Upper lobe of right lung (tissue), 1 donor: ENCODE measurements at places on chromosomes 6 and 20.

DNA sequence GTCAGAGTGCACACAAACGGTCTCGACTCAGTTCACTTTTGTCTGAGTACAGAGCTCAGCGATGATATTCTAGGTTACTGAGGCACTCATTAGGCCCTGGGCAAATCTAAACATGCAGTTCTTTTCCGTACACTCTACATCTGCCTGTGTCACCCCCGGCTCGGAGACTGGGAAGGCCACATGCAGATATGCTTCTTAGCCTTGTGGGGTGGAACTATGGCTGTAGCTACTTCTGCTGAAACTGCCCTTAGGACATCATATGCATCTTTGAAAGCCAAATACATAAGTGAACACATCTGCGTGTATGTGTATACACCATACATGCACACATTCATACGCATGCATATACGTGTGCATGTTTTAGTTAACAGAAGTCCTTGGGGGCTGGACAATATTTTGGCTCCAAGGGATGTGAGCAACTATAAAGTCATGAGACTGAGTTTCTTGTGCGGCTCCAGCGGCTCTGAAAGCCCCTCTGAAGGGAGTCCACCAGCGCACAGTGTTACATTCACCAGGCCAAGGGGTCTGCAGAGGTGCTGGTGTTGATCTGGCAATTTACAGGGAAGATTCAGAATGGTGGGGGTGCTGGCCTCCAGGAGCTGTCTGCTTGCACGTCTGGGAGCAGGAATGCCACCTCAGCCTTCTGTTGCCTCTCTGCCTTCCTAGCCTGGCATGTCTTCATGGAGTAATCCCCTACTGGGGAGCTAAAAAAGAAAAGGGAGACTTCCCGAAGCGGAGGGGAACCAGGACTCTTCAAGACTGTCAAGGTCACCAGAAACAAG is 31.6 kb downstream of the PSMG4 start:
- no peak for DNase-seq
- no peaks in the 10 kb centered on the region for H3K4me1 ChIP-seq
- H3K36me3 ChIP-seq, result no peaks in the 10 kb centered on the region
- no peak overlapping the region for H3K27ac ChIP-seq
- H3K27me3 ChIP-seq, result no peaks in the 10 kb centered on the region

- no peak for DNase-seq
- H3K36me3 ChIP-seq, result no peaks in the 10 kb centered on the region
- H3K27ac ChIP-seq, result no peak overlapping the region
- H3K4me3 ChIP-seq, result no peak overlapping the region
- H3K4me1 ChIP-seq, result no peaks in the 10 kb centered on the region
These were observed 660.4 kb upstream of the GJE1 start for GRCh38 chr6:141472162-141472928.

- H3K4me1 ChIP-seq, result peaks cover 28% of the 10 kb centered on the region
- H3K36me3 ChIP-seq, result peaks cover 8% of the 10 kb centered on the region
- no peak overlapping the region for H3K27ac ChIP-seq
- DNase-seq, result no peak
- H3K27me3 ChIP-seq, result no peaks in the 10 kb centered on the region
These were observed 27.0 kb downstream of the HECA start for GRCh38 chr6:139161817-139162284.

- H3K27me3 ChIP-seq, result no peaks in the 10 kb centered on the region
- H3K4me1 ChIP-seq, result no peaks in the 10 kb centered on the region
These were observed 1193.4 kb upstream of the EYS start for GRCh38 chr6:66900133-66901083.

DNA sequence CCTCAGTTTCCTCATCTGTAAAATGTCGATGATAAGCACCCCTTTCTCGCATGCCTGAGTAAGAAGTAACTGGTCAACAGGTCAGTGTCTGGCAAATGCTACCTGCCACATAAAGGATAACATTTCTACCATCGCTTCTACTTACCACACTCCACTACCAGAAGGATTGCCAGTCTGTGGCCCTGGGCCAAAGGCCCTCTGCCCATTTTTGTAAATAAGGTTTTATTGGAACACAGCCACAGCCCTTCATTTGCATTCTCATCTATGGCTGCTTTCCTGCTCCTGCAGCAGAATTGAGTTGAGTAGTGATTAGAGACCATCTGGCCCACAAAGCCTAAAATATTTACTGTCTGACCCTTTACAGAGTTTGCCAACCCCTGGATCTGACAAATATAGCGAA is 121.8 kb downstream of the TOX2 start:
- H3K4me1 ChIP-seq, result no peaks in the 10 kb centered on the region
- H3K27me3 ChIP-seq, result peaks cover 5% of the 10 kb centered on the region
- H3K36me3 ChIP-seq, result no peaks in the 10 kb centered on the region
- no peak overlapping the region for H3K27ac ChIP-seq
- H3K4me3 ChIP-seq, result no peak overlapping the region
- no peak for DNase-seq

- no peaks in the 10 kb centered on the region for H3K4me1 ChIP-seq
- peaks cover 15% of the 10 kb centered on the region for H3K27me3 ChIP-seq
- H3K4me3 ChIP-seq, result no peak overlapping the region
These were observed 21.7 kb downstream of the CPXM1 start for GRCh38 chr20:2778602-2779321.

DNA sequence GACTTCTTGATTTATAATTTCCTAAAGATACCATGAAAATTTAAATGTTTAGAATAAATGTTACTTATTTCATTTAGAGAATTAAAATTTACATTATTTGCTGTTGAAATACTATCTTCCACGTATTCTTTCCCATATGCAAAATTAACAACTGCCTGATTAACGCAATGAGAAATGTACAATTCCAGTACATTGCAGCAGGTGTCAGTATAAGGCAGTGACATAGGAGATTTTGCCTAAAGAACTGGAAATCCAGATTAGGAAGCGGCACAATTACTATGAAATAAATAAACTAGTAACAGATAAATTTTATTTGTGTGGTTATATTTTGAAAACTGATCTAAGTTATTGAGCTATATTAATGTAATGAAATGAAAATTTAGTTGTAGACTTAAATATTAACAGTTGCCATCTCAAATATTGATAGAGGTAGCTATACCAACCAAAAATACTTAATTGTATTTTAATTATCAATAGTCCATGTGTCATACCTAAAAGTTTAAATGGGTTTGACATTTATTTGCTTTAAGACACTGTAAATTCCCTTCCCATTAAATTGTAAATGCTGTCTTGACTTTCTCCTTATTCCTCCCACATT is 300.2 kb downstream of the UTRN start:
- H3K4me3 ChIP-seq, result no peak overlapping the region
- no peak for DNase-seq
- H3K36me3 ChIP-seq, result peaks cover 14% of the 10 kb centered on the region
- H3K27me3 ChIP-seq, result no peaks in the 10 kb centered on the region
- peaks cover 22% of the 10 kb centered on the region for H3K4me1 ChIP-seq

DNA sequence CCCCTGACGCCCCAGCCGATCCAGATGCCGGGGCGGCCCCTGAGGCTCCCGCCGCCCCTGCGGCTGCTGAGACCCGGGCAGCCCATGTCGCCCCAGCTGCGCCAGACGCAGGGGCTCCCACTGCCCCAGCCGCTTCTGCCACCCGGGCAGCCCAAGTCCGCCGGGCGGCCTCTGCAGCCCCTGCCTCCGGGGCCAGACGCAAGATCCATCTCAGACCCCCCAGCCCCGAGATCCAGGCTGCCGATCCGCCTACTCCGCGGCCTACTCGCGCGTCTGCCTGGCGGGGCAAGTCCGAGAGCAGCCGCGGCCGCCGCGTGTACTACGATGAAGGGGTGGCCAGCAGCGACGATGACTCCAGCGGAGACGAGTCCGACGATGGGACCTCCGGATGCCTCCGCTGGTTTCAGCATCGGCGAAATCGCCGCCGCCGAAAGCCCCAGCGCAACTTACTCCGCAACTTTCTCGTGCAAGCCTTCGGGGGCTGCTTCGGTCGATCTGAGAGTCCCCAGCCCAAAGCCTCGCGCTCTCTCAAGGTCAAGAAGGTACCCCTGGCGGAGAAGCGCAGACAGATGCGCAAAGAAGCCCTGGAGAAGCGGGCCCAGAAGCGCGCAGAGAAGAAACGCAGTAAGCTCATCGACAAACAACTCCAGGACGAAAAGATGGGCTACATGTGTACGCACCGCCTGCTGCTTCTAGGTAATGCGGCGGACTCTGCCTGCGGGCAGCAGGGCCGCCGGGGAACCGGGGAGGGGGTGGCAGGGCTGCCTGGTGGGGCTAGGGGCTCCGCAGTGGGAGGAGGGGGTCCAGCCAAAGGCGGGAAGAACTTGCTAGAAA is 2.3 kb downstream of the GNAS start:
- H3K27me3 ChIP-seq, result peaks cover 88% of the 10 kb centered on the region
- no peak overlapping the region for H3K4me3 ChIP-seq
- peaks cover 3% of the 10 kb centered on the region for H3K4me1 ChIP-seq
- H3K36me3 ChIP-seq, result no peaks in the 10 kb centered on the region
- no peak overlapping the region for H3K27ac ChIP-seq

- H3K27ac ChIP-seq, result no peak overlapping the region
- no peaks in the 10 kb centered on the region for H3K4me1 ChIP-seq
- no peak overlapping the region for H3K4me3 ChIP-seq
- no peaks in the 10 kb centered on the region for H3K27me3 ChIP-seq
- no peak for DNase-seq
- H3K36me3 ChIP-seq, result no peaks in the 10 kb centered on the region
These were observed 954.3 kb downstream of the KIF16B start for GRCh38 chr20:15618912-15619311.
